ENCODE measurements at places on chromosomes 16 and 17.
A peak's percentile ranks its signal among the peaks of the same experiment; 100 is the strongest.

DNA sequence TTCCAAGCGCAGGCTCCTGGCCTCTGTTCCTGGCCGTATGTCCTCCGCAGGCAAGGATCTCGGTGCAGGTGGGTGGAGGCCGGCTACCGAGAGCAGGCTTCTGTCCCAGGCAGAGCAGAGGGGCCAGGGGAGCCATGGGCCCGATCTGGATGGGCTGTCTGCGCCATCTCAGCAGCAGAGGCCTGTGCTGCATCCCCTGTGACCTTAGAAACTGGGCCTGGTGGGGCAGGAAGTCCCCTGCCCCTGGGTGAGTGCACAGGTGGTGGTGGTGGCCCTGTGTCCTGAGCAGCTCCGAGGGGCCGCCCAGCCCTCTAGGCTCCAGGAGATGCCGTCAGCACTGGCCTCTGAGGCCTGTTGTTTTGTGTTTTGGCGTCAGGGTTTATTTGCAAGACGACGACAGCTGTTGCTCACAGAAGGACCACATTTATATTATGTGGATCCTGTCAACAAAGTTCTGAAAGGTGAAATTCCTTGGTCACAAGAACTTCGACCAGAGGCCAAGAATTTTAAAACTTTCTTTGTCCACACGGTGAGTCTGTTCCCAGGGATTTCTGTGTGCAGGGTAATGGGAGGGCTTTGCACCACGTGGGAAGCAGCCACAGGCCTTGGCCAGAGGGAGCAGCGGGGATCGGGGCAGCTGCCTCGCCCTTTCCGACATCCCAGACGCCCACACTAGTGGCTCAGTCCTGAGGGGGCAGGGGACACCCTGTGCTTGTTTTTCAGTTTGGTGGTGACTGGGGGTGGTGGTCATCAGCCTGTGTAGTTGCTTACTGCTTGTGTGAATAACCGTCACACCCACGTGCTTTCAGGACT is 59.1 kb downstream of the PDPK1 start:
- DNase-seq: no peak

GRCh38 chr17:27849474-27850185 is 43.5 kb downstream of the LYRM9 start:
- DNase-seq: no peak

DNA sequence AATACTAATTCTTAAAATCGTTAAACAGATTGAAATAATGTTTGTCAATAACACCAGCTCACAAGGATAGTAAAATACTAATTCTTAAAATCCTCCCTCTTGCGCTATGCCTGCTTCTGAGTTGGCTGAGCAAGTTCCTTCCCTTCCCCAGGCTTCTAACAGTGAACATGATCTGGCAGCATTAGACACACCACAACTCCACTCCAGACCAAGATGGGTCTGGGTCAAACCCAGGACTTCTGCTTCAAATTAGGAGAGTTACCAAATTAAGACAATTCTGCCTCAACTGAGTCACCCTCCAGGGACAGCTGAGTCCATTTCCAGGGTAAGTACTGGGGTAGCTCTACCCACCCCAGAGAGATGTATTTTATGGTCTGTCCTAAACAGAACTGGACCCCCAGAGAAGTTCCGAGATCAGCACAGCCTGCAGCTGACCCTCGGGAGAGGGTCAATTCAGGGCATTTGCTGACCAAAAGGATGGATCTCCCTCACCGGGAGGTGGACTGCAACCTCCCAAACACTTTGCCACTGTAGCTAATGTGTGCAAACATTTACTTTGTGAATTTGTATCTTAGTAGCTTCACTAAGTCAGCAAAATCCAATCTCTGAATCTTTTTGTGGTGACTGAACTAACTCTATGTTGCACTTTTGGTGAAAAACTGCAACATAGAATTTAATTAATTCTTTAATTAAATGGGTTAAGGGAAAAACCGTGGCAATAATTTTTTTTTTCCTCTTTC is 48.8 kb downstream of the ADCY9 start:
- DNase-seq: no peak

GRCh38 chr17:68326681-68327080 is 35.4 kb downstream of the ARSG start:
- DNase-seq: no peak

DNA sequence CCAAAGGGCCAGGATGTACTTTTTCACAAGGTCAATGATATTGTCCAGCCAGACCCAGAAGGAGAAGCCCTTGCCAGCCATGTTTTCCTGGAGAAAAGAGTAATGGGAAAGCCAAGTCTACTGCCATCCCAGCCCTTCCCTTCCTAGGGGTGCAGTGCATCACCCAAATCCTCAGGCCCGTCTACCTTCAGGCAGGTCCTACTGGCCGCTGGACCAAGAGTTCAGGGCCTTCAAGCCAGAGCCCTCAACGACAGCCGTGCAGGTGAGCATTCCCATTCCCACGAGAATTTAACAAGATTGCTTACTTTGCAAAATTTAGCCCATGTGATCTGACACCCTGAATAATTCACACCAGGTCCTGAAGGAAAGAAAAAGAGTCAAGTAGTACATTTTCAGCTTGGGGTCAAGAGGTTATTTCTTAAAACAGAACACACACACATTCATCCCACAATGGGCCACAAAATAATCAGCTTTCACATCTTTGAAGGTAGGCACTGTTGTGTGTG is 35.0 kb downstream of the STAT5A start:
- DNase-seq: no peak

DNA sequence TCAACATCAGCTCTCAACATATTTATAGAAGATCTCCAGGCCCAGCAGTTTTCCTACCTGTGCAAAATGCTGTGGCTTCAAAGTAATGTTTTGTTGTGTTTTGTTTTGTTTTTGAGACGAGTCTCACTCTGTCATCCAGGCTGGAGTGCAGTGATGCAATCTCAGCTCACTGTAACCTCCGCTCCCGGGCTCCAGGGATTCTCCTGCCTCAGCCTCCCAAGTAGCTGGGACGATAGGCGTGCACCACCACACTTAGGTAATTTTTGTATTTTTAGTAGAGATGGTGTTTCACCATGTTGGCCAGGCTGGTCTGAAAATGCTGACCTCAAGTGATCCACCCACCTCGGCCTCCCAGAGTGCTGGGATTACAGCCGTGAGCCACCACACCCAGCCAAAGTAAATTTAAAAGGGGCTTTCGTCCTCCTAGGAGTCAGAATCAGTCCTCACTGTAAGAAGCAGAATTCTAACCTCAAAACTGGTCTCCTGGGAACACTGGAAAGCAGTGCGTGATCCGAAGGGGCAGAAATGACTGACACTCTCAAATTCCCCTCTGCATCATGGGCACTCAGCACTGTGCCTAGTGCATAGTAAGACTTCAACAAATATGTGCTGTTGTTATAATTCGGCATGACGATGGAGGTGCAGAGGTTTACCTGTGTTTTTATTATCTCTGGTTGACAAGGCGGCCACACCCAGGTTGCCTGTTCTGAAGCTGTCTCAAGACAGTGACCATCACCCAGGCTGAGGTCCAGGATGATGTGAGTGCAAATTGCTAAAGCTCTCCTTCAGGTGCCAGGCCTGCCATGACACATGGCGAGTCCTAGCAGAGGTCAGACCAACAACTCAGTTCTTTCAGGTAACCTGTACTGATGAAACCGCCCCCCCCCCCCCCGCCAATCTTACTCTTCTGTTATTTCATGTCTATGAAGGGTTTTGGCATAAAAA is 59.8 kb downstream of the ADCY9 start:
- no peak for DNase-seq

DNA sequence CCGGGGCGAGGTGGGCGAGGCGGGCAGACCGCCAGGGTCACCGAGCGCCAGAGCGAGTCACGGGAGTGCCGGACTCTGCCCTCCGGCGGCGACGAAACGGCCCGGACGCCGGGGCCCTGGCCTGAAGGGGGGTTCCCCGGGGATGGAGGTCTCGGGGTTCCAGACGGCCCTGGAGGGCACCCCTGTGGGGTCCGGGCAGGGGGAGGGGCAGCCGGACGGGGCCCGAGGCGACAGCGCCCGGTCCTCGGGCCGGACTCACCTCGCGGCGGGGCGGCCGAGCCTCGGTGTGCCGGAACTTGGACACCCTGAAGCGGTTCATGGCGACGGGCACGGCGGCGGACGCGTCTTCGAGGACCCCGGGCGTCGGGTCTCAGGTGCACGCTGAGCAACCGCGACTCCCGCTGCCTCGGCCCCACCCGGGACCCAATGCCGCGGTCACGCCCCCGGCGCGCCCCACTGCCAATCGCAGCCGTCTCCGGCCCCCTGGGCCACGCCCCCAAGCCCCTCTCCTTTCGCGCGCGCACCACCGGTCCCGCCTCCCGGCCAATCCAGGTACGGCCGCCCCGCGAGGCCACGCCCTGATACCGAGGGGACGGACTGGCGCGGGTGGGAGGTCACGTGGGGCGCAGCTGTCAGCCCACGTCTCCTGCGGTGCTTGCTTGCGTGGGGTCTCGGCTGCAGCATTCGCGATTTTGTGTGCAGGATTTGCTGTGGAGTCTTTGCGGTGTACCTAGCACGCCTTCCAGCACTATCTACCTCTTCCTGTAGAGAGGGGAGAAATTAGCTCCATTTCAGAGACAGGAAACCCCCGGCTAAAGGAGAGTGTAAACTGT is at the start of gene CORO7:
Gene CORO7, minus strand, starts transcription at position 397 of the 833 bp plus-strand sequence. Its CDS starts 78 bp downstream, at position 319.
- DNase-seq: peak; percentile 99

DNA sequence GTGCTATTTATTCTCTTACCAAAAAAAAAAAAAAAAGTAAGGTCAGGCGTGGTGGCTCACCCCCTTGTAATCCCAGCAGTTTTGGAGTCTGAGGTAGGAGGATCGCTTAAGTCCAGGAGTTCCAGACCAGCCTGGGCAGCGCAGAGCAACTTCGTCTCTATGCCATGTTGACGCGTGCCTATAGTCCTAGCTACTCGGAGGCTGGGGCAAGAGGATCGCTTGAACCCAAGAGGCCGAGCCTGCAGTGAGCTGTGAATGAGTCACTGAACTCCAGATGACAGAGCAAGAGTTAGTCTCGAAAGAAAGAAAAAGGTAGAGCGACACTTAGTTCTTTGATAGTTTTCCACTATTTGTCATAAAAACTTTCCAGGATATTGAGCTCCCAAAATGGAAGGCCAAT is 1.4 kb upstream of the TENT4B start:
- no peak for DNase-seq

Data from activated T-cell treated with anti-CD3 and anti-CD28 coated beads for 24 hours (primary cell).